CD4-positive, alpha-beta T cell treated with Interleukin-12 subunit alpha and Interleukin-12 subunit beta, for 1 hour (primary cell): ENCODE measurements at places on chromosomes 13 and 19.

DNA sequence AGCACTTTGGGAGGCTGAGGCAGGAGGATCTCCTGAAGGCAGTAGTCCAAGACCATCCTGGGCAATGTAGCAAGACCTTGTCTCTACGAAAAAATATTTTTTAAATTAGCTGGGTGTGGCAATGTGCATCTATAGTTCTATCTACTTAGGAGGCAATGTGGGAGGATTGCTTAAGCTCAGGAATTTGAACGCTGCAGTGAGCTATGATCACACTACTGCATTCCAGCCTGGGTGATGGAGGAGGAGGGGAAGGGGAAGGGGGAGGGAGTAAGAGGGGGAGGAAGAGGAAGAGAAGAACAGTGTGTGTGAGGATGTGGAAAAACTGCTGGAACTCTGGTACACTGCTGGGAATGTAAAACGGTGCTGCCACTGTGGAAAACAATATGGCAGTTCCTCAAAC is 9.2 kb upstream of the CLIP3 start:
- DNase-seq = no peak

GRCh38 chr19:14048443-14049153 is 13.3 kb downstream of the PALM3 start:
- peak; percentile 80 for DNase-seq

GRCh38 chr13:32284927-32285632 is 30.1 kb downstream of the ZAR1L start:
- DNase-seq = no peak

GRCh38 chr19:55406091-55406825 is 1.3 kb downstream of the UBE2S start:
- no peak for DNase-seq

DNA sequence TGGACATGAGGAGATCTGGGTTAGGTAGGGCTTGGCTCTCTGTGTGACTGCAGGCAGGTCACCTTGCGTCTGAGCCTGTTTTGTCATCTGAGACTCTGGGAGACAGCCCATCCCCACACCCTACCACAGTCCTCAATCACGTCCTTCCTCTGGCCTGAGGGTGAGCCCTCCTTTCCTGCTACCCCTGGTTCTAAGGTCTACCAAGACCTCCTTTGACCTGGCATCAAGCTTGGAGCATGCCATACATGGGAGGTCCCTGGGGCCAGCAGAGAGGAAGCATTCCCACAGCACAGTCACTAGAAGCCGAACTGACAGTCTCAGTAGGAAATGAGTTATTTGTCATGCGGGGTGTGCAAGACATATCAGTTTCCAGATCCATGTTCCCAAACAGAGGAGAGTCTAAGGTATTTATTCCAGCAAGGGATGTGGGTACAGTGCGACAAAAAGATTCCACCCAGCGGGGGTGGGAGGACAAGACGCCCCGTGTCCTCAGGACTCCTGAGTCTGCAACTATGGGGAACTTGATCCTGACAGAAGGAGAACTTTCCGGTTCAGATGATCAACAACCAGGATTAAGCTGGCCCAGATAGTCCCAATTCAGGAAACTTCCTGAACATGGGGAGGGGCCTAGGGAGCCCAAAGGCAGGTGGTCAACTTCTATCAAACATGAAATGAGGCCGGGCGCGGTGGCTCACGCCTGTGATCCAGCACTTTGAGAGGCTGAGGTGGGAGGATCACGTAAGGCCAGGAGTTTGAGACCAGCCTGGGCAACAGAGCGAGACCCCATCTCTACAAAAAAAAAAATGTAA is 9.5 kb downstream of the ARRDC2 start:
- no peak for DNase-seq
